Activated CD8-positive, alpha-beta memory T cell treated with anti-CD3 and anti-CD28 coated beads, Interleukin-2, amount 10 ng/mL, durations not matched to agents 7 days and 5 days (primary cell): ENCODE measurements at places on chromosomes 12 and 14. TPM values are rescaled to one million over a fixed set of nuclear protein-coding genes. Genes with fewer than 3 reads are reported as not detected.
A peak's percentile ranks its signal among the peaks of the same experiment; 100 is the strongest.

CAPZA3 gene
- not detected for total RNA-seq

TTC9 gene
- total RNA-seq = 11.8 TPM

CD69 gene
- total RNA-seq = 76.0 TPM

ZNF410 gene
- 58.1 TPM for total RNA-seq

PPP4R3A gene
- total RNA-seq = 138 TPM

SNRNP35 gene
- 32.1 TPM for total RNA-seq

NANOG gene
- not detected for total RNA-seq

TSPAN19 gene
- not detected for total RNA-seq

IL26 gene
- not detected for total RNA-seq

SLC2A14 gene
- 0.38 TPM for total RNA-seq

ANO2 gene
- not detected for total RNA-seq

ZC3H14 gene
- total RNA-seq = 43.3 TPM

- H3K4me1 ChIP-seq = peaks cover 5% of the 10 kb centered on the region
- peaks cover 4% of the 10 kb centered on the region for H3K36me3 ChIP-seq
- no peak overlapping the region for H3K4me3 ChIP-seq
- H3K27me3 ChIP-seq = peaks cover 2% of the 10 kb centered on the region
- DNase-seq = no peak
- H3K27ac ChIP-seq = no peak overlapping the region
These were observed 36.5 kb upstream of the CTDSP2 start for GRCh38 chr12:57883057-57883456.

GRCh38 chr14:96616161-96616721, 114.1 kb downstream of the PAPOLA start:
- DNase-seq = no peak
- no peak overlapping the region for H3K27ac ChIP-seq
- H3K27me3 ChIP-seq = peaks cover 19% of the 10 kb centered on the region
- H3K4me3 ChIP-seq = no peak overlapping the region

- DNase-seq = no peak
- H3K27me3 ChIP-seq = no peaks in the 10 kb centered on the region
- no peak overlapping the region for H3K4me3 ChIP-seq
These were observed 66.9 kb upstream of the GSC start for GRCh38 chr14:94836849-94837248.

DNA sequence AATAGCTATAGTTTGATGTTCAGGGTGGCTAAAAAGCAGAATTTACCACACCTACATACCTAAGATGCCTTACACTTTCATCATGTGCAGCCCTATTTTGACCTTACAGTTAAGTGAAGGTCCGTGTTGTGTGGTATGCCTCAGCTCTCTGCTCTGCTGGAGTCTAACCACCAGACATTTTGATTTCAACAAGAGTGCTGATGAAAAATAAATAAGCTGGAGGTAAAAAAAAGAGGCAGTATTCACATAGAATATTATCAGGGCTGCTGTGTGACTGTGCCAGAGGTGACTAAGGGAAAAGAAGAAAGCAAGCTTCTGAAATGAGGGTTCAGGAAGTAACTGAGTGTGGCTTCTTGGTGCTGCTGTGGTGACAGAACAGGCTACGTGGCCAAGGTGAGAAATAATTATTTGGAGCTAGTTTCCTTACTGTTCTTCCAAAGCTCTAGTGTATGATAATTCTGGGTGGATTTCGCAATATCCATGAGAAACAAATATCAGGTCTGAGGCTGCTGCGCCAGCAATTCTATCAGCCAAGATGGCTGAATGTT, 188.8 kb downstream of the STXBP6 start:
- no peak for DNase-seq
- H3K4me1 ChIP-seq = no peaks in the 10 kb centered on the region
- H3K27ac ChIP-seq = no peak overlapping the region
- H3K4me3 ChIP-seq = no peak overlapping the region

- H3K4me3 ChIP-seq = no peak overlapping the region
- H3K27ac ChIP-seq = no peak overlapping the region
- H3K27me3 ChIP-seq = peaks cover 29% of the 10 kb centered on the region
- H3K4me1 ChIP-seq = no peaks in the 10 kb centered on the region
- DNase-seq = no peak
These were observed 2.2 kb downstream of the OR4E1 start for GRCh38 chr14:21671371-21671770.

- H3K27ac ChIP-seq = no peak overlapping the region
- peaks cover 31% of the 10 kb centered on the region for H3K27me3 ChIP-seq
- H3K36me3 ChIP-seq = no peaks in the 10 kb centered on the region
- no peaks in the 10 kb centered on the region for H3K4me1 ChIP-seq
These were observed 16.9 kb upstream of the KRT7 start for GRCh38 chr12:52216100-52216499.

DNA sequence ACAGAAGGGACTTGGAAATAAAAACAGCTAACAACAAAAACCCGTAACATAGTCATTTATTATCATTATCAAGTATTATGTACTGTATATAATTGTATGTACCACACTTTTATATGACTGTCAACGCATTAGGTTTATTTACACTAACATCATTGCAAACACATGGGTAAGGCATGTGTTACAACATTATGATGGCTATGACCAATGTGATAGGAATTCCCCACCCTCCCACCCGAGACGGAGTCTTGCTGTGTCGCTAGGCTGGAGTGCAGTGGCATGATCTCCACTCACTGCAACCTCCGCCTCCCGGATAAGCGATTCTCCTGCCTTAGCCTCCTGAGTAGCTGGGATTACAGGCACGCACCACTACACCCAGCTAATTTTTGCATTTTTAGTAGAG, 82.6 kb downstream of the ERC1 start:
- H3K4me3 ChIP-seq = no peak overlapping the region
- H3K4me1 ChIP-seq = no peaks in the 10 kb centered on the region
- no peak overlapping the region for H3K27ac ChIP-seq
- H3K27me3 ChIP-seq = no peaks in the 10 kb centered on the region

DNA sequence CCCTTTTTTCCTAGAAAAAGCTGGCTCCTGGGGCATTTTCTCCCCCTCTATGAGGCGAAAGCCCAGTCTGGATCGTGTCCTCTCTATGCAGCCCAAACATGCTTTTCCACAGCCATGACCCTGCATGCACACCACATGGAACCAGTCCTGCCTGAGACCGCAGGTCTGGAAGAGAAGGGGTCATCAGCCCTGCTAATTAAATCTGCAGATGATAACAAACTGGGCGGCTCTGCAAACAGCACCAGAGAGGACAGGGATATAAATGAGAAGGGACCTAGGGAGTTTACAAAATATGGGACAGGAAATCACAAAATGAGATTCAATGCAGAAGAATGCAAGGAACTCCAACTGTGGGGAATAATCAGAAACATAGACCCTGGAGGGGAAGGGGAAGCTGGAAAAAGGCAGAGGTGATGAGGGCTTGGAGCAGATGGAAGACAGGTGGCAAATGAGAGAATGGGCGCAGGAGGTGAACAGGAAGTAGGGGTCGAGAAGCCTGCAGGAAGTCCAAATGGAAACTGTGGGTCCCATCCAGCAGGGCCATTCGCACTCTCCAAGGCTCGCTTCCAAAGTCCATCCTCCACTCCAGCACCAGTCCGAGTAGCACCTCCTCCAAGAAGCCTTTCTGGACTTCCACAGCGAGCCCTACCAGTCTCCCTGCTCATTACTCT, 76.3 kb downstream of the ANO2 start:
- no peaks in the 10 kb centered on the region for H3K36me3 ChIP-seq
- H3K4me3 ChIP-seq = no peak overlapping the region
- no peak for DNase-seq
- H3K27ac ChIP-seq = no peak overlapping the region
- no peaks in the 10 kb centered on the region for H3K27me3 ChIP-seq
- no peaks in the 10 kb centered on the region for H3K4me1 ChIP-seq

DNA sequence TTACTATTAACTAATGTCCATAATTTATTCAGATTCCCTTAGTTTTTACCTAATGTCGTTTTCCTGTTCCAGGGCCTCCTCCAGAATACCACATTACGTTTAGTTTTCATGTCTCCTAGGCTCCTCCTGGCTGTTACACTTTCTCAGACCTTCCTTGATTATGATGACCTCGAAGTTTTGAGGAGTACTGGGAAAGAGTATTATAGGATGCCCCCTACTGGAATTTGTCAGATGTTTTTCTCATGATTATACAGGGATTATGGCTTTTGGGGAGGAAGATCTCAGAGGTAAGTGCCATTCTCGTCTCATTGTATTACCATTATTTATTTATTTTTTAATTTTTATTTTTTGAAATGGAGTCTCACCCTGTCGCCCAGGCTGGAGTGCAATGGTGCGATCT, 17.7 kb upstream of the C1S start:
- H3K36me3 ChIP-seq = no peaks in the 10 kb centered on the region
- no peak overlapping the region for H3K27ac ChIP-seq
- no peaks in the 10 kb centered on the region for H3K27me3 ChIP-seq
- H3K4me3 ChIP-seq = no peak overlapping the region
- DNase-seq = no peak

DNA sequence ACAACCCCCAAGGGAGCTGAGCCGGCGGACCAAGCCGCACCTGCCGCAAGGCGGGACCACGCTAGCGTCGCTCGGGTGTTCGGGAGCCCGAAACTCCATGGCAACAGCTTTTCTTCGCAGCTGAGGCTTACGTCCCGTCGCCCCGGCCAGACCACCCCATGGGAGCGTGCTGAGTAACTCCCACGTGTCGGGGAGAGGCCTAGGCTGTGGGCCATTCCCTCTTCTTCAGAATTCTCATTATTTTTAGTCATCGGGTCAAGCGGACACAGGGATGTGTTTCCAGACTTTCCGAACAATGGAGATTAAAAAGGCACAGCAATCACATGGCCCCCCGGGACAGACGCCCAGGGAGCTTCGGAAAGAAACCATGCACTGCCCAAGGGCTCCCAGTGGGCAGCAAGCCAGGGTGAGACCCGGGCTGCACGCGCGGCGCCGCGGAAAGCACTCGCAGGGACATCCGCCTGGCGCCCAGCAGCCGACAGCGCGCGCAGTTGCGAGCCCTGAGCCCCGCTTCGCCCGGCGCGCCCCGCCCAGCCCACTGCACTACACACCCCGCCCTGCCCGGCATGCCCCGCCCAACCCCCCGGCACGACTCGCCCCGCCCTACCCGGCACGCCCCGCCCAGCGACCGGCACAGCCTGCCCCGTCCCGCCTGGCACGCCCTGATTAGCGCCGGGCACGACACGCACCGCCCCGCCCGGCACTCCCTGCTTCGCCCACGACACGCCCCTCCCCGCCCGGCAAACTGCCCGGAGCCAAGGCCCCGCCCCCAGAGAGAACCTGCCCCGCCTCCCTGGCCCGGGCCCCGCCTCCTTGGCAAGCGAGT, 422 bp upstream of the AK7 start:
- H3K27me3 ChIP-seq = peaks cover 12% of the 10 kb centered on the region
- no peaks in the 10 kb centered on the region for H3K36me3 ChIP-seq
- peak overlapping the region; percentile 79 for H3K27ac ChIP-seq
- peak overlapping the region; percentile 84 for H3K4me3 ChIP-seq
- H3K4me1 ChIP-seq = peaks cover 9% of the 10 kb centered on the region

- H3K27me3 ChIP-seq = no peaks in the 10 kb centered on the region
- H3K27ac ChIP-seq = no peak overlapping the region
- peaks cover 26% of the 10 kb centered on the region for H3K36me3 ChIP-seq
- no peak for DNase-seq
These were observed 44.6 kb downstream of the DDHD1 start for GRCh38 chr14:53108292-53109104.

GRCh38 chr12:62372825-62373224, 93.8 kb upstream of the MON2 start:
- peaks cover 25% of the 10 kb centered on the region for H3K4me1 ChIP-seq
- no peak overlapping the region for H3K4me3 ChIP-seq
- H3K36me3 ChIP-seq = peaks cover 44% of the 10 kb centered on the region
- no peaks in the 10 kb centered on the region for H3K27me3 ChIP-seq

GRCh38 chr12:13200841-13201240, 4.3 kb downstream of the EMP1 start:
- no peaks in the 10 kb centered on the region for H3K36me3 ChIP-seq
- peaks cover 21% of the 10 kb centered on the region for H3K4me1 ChIP-seq
- no peak overlapping the region for H3K4me3 ChIP-seq
- DNase-seq = no peak

GRCh38 chr14:87994974-87995373, 2.0 kb upstream of the GALC start:
- H3K4me3 ChIP-seq = peak overlapping the region; percentile 55
- peak; percentile 88 for DNase-seq
- H3K27ac ChIP-seq = peak overlapping the region; percentile 96
- no peaks in the 10 kb centered on the region for H3K27me3 ChIP-seq
- peaks cover 5% of the 10 kb centered on the region for H3K36me3 ChIP-seq

DNA sequence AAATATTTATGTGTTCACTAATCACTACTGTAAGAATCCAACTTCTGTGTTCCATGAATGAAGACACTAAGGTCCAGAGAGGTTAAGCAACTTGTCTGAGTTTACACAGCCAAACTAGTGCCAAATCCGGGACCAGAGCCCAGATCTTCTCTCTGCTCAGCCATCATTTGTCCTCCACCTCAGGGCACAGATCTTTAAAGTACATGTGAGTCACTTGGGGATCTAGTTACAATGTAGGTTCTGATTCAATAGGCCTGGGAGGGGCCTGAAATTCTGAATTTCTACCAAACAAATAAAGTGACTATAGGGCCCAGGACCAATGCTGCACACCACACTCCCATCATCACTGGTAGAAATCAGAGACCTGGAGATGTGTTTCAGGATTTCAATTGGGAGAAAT, 162.9 kb downstream of the GXYLT1 start:
- H3K4me3 ChIP-seq = no peak overlapping the region
- H3K27ac ChIP-seq = no peak overlapping the region
- no peak for DNase-seq
- no peaks in the 10 kb centered on the region for H3K36me3 ChIP-seq
- H3K4me1 ChIP-seq = no peaks in the 10 kb centered on the region
- peaks cover 16% of the 10 kb centered on the region for H3K27me3 ChIP-seq

DNA sequence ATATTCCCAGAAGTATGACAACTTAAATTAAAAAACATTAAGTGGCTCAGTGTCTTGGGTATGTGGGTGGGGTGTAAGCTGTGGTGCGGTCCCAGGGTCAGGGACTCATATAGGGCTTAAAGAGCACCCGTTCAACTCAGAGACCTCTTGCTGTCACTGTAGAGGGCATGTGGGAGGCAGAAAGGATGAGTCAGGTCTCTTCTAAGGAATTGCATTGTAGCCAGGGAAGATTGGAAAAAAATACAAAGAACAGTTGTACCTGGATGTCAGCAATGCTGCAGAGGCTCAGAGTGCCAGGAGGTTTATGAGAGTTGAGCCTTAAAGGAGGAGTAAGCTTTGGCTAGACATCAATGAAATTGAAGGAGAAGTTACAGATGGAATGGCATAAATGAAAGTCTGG, 104.1 kb downstream of the MYRFL start:
- no peak overlapping the region for H3K4me3 ChIP-seq
- H3K27me3 ChIP-seq = peaks cover 18% of the 10 kb centered on the region
- no peaks in the 10 kb centered on the region for H3K36me3 ChIP-seq

GRCh38 chr12:93639406-93639805, 37.8 kb upstream of the CRADD start:
- DNase-seq = no peak
- H3K4me3 ChIP-seq = no peak overlapping the region
- no peaks in the 10 kb centered on the region for H3K4me1 ChIP-seq
- H3K36me3 ChIP-seq = no peaks in the 10 kb centered on the region
- peaks cover 39% of the 10 kb centered on the region for H3K27me3 ChIP-seq

- DNase-seq = no peak
- H3K27me3 ChIP-seq = no peaks in the 10 kb centered on the region
- no peaks in the 10 kb centered on the region for H3K36me3 ChIP-seq
- no peak overlapping the region for H3K4me3 ChIP-seq
These were observed 227.2 kb upstream of the TBX3 start for GRCh38 chr12:114911196-114911595.
